ENCODE measurements at places on chromosomes 5 and 9. TPM values are rescaled to one million over a fixed set of nuclear protein-coding genes. Genes with fewer than 3 reads are reported as not detected.

DNA sequence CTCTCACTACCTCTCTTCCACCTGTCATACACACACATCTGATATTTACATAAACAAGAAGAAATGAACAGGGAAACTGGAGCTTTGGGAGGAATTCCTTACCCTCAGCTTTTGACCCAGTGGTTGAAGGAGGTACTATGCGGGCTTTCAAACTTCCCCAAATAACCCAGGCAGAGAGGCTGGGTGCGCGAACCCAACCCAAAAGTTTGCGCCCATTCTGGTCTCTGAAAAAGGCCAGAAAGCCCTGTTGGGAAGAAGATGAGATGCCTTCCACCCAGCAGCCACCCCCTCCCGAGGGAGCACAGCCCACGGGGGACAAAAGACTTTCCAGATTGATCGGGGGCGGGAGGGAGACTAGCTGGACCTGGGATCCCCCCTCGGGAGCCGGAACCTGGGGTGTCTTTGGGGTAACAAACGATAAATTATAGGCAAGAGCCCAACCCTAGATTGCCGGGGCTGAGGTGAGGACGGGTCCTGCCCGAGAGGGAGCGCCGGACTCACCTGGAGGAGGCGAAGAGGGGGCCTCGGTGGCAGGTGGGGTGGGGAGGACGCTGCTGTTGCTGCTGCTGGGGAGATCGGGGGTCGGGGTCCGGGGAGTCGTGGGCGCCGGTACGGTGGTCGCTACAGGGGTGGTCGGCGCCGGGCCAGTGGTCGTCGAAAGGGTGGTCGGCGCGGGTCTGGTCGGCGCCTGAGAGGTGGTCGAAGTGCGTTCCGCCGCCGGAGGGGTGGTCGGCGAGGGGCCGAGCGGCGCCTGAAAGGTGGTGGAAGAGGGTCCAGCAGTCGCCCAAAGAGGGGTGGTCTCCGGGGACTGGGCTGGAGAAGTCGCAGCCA is 798 bp downstream of the MEGF9 start:
- DNase-seq, result peak; percentile 43

Gene MEGF10
- total RNA-seq, result 0.37 TPM

GRCh38 chr5:73921741-73922140 is 295.7 kb downstream of the ARHGEF28 start:
- DNase-seq, result no peak

DNA sequence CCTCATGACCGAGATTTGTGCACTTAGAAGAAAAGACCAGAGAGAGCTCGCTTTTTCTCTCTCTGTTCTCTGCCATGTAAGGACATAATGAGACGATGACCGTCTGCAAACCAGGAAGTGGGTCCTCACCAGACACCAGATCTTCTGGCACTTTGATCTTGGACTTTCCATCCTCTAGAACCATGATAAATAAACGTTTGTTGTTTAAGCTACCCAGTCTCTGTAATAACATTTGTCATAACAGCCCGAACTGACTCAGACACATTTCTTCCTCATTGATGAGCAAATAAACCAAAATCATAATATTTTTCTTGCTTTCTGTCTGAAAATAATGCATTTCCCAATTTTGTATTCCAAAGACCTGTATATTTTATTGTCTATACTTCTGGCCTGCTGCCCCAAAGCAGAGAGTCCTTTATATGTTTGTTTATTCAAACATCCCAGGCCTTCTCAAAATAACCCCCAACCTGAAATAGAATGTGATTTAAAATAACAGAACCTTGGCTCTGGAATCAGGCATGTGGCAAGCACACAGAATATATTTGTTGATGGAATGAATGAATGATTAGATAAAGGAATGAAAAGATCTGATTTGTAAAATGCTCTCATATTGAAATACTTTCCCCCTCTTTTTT is 396.5 kb downstream of the ADGRV1 start:
- DNase-seq, result no peak

Gene IRX1
- not detected for total RNA-seq

Gene DAB2
- 32.4 TPM for total RNA-seq
